NCI-H1092 (cell line): ENCODE measurements at places on chromosomes 5 and 9.

DNA sequence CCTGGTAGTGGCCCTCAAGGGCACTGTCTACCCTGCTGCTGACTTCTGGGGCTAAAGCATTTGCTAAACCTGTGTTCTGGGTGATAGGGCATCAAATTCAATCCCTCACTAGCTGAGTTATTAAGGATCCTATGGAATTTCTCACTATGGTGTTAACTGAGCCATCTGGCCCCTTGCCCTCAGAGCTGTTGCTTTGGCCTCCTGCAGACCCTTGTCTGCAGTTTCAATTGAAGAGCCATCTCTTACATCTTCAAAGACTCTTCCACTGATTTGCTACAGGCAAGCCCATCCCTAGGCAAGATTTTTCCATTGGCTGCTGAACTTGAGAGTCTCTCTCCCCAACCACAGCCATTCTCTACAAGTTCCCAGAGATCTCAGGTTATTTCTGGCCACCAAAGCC, 418.2 kb downstream of the ZNF608 start:
- DNase-seq = no peak

GRCh38 chr5:37840053-37841034, 503 bp upstream of the GDNF start:
- no peak for DNase-seq

GRCh38 chr5:31378838-31379237, 153.1 kb downstream of the DROSHA start:
- DNase-seq = no peak

- DNase-seq = no peak
Measured at GRCh38 chr9:99353408-99353807, 131.3 kb downstream of the SEC61B start.

- DNase-seq = peak; percentile 58
Measured at GRCh38 chr5:8685704-8686103, 816.8 kb downstream of the MTRR start.

- DNase-seq = no peak
Measured at GRCh38 chr5:10704949-10705621, 55.9 kb downstream of the DAP start.

- DNase-seq = no peak
Measured at GRCh38 chr9:114461468-114461867, 43.8 kb downstream of the WHRN start.

DNA sequence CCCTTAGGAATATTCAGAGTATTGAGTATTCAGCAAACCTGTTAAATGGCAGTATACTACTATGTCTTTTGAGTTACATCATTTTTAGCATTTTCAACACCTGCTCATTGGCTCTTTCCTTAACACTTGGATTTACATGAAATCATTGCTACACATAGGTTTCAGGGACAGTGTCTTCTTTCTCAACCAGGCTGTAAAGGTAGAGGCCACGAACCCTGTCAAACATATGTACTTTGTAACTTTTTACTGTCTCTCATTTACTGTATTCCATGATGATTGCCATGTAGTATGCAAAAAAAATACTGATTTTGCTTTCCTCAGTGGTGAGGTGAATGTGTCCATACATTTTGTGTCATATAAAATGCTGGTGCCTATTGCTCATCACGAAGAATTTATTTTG, 264.4 kb downstream of the SLCO4C1 start:
- no peak for DNase-seq

GRCh38 chr9:126449725-126450667, 123.4 kb downstream of the MVB12B start:
- no peak for DNase-seq

GRCh38 chr5:132425009-132425937, 55.8 kb downstream of the SLC22A5 start:
- no peak for DNase-seq

- DNase-seq = no peak
Measured at GRCh38 chr9:134062461-134063087, 5.3 kb downstream of the BRD3 start.

DNA sequence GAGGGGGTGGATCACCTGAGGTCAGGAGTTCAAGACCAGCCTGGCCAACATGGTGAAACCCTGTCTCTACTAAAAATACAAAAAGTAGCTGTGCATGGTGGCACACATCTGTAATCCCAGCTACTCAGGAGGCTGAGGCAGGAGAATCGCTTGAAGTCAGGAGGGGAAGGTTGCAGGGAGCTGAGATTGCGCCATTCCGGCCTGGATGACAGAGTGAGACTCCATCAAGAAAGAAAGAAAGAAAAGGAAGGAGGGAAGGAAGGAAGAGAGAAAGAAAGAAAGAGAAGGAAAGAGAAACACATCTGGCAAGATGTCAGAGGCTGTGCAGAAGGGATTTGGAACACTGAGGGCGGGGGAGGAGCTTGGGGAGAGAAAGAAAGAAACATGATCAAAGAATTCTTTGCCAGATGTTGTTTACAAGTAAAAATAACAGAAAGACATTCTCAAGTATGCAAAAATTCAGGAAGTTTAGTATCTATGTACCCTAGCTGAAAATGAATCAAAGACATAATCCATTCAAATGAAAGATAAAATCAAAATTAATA, 93.7 kb downstream of the AK8 start:
- no peak for DNase-seq

DNA sequence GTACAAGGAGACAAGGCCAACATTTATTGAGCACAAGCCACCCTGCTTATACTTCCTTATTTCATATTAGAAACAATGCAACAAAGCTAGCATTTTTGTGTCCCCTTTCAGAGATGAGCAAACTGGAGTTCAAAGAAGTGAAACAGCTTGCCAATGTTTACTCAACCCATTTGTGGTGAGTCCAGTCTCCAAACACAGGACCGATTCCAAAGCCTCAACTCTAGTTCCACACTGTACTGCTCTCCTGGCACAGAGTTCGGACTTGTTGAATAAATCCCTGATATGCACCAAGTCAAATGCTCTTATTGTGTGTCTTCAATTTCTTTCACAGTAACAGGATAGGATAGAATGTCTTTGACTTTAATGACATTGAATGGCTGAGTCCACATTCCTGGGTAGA, 604.8 kb upstream of the BRINP1 start:
- DNase-seq = no peak

- DNase-seq = no peak
Measured at GRCh38 chr5:171485668-171486067, 66.2 kb downstream of the FGF18 start.

- DNase-seq = no peak
Measured at GRCh38 chr5:148466236-148466580, 82.5 kb downstream of the FBXO38 start.

GRCh38 chr9:115548609-115549260, 430.8 kb upstream of the TNC start:
- DNase-seq = no peak

DNA sequence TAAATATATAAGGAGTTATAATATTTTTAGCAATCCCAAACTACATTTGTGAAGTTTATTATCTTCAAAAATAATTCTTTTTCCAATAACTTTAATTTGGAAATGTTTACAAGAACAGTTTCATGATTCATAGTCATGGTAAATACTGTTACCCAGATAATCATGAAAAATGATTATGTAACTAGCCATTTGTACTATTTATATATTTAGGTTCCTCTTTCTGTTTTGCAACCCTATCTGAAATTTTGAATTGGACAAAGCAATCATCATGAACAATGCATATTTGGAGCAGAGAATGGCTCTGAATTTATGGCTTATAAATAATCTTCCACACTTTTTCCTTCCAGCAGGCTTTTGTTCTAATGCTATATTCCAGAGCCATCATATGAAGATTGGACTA, 499.7 kb downstream of the SLCO4C1 start:
- no peak for DNase-seq

DNA sequence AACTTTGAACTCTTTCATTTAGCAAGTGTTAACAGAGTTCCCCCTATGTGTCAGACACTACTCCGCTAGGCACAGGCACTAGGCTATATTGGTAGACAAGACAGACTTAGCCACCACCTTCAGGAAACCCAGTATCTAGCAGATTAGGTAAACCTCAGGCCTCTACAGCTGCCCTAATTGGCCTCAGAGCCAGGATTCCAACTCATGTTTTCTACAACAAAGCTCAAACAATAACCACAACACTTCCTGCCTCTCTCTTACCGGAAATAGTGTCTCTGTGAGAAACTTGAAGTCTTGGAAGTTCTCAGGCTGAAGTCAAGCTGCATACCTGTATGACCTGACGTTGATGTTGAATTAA, 116.6 kb upstream of the SLC44A1 start:
- DNase-seq = no peak

- DNase-seq = no peak
Measured at GRCh38 chr5:139383275-139383992, at the start of gene SLC23A1. SLC23A1 (minus strand) TSS chr5:139383297; CDS start chr5:139383253, 44 bp downstream.

DNA sequence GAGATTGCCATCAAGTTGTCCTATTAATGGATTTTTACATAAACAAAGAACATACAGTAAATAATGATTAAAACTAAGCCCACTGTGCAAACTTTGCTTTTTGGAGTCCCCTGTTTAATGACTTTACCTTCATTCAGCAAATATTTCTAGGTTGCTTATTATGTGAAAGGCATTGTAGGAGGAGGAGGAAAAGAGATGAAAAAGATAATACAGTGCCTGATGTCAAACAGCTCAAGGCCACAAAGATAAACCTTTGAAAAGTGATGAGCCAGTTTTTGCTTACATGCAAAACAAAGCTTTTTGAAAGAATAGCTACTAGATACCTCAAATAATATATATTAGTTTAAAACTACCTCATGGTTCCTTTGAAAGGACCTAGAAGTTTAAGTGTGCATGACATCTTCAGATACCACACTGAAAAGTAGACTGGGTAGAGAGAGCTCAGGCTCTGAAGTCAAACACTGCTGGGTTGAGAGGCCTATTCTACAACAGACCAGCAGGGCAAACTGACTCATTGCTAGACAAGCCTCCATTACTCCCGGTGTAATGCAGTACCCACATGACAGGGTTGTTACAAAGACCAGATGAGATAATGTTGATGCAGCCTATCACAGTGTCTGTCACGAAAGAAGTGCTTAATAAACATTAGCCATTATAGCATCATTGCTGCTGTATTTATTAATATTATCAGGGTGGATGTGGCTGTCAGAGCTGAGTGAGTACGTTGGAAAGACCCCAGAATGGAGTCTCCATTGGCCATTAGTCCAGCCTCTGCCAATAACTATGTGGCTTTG, 11.8 kb downstream of the DEPDC1B start:
- DNase-seq = no peak

DNA sequence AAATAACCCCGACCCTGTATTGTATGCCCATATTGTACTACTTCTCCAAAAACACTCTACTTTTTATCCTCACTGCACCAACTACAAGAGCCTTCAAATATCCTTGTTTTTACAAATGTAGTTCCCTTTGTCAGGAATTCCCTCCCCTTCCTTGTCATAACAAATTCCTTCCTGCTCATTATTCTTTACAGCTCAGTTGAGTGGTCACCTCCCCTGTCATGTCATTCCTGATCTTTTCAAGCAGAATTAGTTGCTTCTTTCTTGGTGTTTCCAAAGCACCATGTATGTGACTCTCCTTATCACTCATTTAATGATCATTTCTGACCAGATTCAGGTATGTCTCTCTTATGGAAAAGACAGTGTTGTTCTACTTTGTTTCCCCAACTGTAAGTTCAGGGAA, 194.2 kb upstream of the SMC2 start:
- no peak for DNase-seq

DNA sequence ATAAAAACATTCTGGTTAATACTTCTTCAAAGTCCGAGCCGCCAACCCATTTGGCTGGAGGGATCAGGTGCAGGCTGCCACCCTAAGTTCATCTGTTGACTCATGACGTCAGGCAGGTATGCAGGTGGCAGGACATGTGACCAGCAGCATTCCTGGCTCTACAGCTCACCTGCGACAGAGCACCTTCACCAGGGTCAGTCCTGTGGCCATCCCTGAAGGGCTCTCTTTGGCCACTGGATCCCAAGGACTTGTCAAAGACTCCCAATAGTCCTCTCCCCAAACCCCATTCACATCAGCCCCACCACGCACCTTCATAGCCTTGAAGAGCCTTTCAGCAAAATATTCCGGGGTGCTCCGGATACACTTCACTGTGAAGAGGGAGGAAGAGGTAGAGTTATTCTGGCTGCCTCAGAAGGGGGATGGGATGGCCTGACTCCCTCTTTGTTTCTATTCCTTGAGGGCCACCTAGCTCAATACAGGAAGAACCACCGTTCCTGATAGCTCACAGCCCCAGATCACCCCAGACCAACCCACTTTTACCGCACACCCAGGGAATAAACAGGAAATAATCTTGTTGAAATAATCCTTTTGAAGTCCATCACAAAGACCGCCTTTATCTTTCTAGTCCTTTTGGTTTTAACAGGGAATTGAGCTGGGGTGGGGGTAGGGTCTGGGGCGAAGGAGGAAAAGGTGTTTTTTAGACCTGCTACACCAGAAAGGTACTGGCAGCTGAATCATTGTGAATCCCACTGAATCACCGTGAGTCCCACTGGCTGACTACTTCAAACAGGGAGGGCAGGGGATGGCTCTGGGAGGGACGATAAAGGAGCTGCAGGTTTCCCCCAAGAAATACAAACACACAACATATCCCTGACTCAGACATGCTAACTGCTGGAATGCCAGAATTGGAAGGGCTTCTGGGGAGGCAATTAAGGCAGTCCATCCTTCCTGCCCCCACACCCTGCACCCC, 26.4 kb downstream of the ANXA6 start:
- DNase-seq = no peak

DNA sequence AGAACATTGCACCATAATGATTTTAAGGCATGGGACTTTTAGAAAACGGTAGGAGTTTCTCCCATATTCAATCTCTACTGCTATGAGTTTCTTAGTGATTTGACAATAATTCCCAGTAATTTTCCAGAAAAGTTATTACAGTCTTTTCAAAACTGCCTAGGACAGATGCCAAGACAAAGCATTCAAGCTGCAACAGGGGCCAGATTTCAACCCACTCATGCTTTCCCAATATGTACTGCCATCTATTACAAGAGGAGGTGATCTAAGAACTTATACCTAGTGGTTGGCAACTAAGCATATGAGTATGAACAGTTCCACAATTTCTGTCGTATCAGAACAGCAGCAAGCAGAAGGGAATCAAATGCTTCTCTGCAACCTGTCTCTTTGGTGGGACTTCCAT, 95.1 kb upstream of the TMED7 start:
- no peak for DNase-seq

DNA sequence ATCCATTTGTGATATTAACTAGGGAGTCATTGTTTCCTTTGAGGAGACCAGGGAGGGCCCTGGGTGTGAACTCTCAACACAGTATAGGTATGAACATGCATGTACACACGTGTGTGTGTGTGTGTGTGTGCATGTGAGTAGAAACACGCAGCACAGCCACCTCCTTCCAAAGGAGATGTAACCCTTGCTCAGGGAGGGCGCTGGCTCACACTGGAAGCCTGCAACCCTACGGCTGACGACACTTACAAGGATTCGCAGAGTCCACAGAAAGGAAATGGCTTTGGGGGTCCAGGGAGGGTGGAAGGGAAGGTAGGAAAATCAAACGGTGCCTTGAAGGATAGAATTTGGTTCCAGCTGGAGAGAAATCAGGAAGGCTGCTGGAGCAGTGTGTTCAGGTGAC, 21.9 kb downstream of the TRIP13 start:
- no peak for DNase-seq

- no peak for DNase-seq
Measured at GRCh38 chr5:158868546-158868945, 231.2 kb downstream of the EBF1 start.

GRCh38 chr5:137220523-137220927, 278.6 kb downstream of the SPOCK1 start:
- no peak for DNase-seq

- no peak for DNase-seq
Measured at GRCh38 chr5:167812871-167813270, 478.6 kb upstream of the WWC1 start.

GRCh38 chr9:70941191-70941590, 180.2 kb downstream of the TRPM3 start:
- DNase-seq = no peak
